T47D (cell line): ENCODE measurements at places on chromosomes 4 and X.

GRCh38 chrX:17987783-17988182 is 126.7 kb upstream of the RAI2 start:
- no peak for DNase-seq

DNA sequence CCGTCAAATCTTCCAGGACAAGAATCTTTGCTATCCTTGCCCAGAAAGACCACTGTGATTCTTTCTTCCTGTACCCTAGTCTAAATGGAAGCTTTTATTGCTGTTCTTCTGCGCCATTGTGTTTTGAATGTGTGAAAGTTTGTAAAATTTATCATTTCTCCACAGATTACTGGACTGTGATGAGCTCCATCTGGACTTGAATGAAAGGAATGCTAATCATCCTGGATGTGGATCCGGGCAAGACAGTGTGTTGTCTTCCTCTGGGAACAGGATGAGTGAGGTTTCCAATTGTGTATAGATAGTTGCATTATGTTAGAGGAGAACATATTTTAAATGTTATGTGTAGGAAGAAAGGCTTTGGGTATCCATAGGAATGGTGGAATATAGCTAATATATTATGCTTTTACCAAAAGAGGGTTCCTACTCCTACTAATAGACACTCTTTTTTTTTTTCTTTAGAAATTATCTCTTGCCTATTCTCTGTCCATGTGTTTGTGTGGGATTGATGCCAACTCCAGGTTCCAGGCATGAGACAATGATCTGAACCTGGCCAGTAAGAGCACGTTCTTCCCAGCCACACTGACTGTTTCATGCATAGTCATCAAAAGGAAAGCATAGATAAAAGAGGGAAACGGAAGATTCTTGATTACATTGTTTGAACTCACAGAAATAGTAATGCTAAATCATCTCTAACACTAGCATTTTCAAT is 803.6 kb upstream of the ADGRL3 start:
- DNase-seq = no peak

DNA sequence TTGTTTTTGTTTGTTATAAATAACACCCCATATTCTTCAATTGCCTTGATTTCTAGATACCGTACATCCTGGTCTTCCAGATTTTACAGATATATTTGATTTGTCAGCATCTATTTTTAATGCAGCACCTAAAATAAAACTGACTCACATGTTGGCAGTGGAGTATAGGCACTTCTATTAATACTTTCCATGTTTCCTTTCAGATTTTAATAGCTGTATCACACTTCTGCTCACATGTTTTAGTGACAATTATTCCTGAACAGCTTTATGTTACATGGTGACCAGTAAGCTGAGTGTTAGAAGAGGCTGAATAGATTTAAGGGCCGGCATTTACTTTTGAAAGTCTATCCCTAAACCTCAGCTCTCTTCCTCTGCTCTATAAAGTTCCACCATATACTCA is 46.1 kb downstream of the C4orf46 start:
- no peak for DNase-seq

GRCh38 chrX:14873676-14874049 is 442 bp downstream of the MOSPD2 start:
- DNase-seq = peak; percentile 1

DNA sequence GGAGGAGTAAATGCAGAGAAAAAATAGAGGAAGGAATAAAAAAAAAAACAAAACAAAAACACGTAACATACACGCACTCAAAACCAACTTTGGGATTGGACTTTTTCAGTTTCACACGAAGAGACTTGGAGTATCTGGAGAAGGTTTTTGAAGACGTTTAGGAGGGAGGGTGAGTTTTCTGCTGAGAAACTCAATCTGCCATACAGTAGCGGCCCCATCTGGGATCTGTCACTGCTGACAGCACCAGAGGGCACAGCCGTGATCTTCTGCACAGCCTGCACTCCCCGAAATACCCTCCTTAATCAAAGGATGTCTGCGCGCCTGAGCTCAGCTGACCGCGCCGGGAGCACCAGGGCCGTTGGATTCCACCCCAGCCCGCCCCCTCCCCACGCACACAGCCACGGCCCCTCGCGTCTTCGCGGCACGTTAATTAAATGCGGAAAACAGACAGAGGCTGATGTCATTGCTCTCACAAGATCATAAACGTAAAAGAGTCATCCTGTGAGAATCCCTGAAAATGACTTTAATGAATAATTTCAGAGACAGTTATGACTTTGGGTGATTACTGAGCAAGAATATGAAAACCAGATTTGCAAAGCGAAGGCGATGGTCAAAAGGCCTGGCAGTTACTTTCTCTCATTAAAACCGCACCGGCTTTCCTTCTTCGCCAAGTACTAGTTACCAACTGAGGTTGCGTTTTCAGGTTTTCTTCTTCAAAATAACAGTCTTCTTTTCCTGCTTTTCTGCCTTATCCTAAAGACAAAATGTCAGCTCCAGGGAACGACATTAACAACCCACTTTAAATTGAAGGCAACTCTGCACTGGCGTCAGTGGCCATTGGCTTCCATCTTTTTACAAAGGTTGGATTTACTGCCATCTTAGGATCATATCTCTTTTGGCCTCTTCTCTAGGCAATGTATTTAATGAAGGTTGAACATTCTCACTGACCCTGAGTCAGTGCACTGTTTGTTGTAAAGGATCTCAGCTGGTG is 10.6 kb downstream of the HAND2 start:
- no peak for DNase-seq

- DNase-seq = no peak
Measured at GRCh38 chr4:20337261-20337664, 85.6 kb downstream of the SLIT2 start.

DNA sequence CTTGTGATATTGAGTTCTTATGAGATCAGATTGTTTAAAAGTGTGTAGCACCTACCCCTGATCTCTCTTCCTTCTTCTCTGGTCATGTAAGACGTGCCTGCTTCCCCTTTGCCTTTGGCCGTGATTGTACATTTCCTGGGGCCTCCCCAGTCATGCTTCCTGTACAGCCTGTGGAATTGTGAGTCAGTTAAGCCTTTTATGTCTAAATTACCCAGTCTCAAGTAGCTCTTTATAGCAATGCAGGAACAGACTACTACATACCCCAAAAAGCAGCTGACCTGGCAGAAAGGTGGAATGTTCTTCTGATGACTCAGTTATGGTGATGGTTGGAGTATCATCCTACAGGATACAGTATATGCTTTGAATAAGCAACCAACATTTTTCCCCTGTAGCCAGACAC is 11.4 kb upstream of the MCUB start:
- no peak for DNase-seq

- no peak for DNase-seq
Measured at GRCh38 chr4:16195209-16195608, 31.1 kb downstream of the TAPT1 start.

DNA sequence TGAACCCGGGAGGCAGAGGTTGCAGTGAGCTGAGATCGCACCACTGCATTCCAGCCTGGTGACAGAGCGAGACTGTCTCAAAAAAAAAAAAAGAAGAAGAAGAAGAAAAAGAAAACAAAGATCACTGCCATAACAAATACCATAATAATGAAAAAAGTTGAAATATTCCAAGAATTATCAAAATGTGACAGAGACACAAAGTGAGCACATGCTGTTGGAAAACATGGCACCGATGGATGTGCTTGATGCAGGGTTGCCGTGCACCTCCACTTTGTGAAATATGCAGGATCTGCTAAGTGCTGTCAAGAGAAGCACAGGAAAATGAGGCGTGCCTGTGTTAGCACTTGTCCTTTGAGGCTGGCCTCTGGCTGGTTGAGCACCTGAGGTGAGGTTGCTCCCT is 133.3 kb downstream of the STK32B start:
- DNase-seq = no peak

DNA sequence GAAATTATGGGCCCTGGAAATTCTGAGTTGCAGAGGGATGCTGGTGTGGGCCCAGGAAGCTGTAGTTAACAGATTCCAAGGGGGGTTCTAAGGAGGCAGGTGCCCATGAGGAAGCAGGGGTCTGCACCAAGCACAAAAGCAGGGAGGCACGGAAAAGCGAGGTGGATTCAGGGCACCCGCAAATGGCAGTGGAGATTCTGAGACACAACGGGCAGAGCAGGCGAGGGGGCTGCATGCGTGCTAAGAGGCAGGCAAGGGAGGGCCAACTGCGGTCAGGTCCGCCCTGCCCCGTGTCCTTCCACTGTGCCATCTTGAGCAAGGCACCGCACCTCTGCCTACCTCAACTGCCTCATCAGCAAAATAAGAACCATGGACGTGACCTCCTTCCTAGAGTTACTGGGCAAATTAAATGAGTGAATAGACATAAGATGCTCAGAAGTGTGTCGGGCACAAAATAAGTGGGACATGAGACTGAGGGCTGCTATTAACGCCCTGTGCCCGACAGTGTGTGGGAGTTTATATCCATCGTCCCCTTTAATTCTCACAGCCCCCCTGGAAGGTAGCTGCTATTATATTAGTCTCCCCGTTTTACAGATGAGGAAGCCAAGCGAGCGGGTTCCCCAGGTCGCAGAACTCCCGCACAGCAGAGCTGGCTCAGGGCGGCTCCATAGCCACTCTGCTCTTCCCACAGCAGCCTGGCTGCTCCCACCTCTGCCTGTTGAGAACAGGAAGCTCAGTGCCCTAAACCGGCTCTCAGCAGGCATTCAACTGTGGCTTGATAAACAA is 67.6 kb downstream of the PPP2R2C start:
- DNase-seq = no peak

DNA sequence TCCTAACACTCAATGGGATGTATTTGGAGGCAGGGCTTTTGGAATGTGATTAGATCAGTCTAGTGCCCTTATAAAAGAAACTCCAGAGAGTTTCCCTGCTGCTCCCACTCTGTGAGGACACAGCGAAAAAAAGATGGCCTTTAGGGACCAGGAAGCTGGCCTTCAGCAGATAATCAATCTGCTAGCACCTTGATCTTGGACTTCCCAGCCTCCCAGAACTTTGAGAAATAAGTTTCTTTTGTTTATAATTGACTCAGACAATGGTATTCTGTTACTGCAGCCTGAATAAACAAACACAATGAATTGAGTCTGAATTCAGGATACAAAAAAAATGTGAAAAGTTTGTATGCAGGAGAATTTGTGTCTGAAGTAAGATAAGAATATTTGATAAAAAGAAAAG is 842.1 kb downstream of the FSTL5 start:
- DNase-seq = no peak

GRCh38 chr4:159706704-159707103 is 603.8 kb downstream of the RAPGEF2 start:
- no peak for DNase-seq

DNA sequence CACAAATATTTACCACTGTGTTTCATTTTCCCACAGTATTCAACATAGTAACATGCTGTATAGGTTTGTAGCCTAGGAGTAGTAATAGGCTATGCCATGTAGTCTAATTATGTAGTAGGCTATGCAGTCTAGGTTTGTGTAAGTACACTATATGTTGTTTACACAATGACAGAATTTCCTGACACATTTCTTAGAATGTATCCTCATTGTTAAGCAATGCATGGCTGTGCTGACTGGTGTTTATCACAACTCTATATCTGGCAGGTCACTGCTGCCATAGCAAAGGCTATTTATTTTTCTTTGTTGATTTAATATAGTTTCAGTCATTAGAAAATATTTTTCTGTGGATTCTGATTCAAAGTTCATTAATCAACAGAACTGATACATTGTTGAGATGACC is 108.3 kb upstream of the TEX13A start:
- DNase-seq = no peak

GRCh38 chrX:489820-490219 is 103.1 kb upstream of the PPP2R3B start:
- DNase-seq = no peak

DNA sequence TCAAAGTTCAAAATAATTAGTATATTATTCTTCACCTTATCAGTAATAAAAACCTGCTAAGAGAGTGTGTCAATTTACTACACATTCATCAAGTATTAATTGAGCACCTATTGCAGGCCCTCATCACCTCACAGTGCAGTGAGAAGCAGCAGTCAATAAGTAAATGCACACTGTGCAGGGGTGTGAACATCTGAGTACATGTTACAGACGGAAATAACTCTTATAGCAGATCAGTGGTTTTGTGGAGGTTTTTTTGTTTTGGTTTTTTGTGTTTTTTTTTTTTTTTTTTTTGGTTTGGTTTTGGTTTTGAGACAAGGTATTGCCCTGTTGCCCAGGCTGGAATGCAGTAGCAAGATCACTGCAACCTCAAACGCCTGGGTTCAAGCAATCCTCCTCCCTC is 20.3 kb downstream of the KLF3 start:
- DNase-seq = no peak

DNA sequence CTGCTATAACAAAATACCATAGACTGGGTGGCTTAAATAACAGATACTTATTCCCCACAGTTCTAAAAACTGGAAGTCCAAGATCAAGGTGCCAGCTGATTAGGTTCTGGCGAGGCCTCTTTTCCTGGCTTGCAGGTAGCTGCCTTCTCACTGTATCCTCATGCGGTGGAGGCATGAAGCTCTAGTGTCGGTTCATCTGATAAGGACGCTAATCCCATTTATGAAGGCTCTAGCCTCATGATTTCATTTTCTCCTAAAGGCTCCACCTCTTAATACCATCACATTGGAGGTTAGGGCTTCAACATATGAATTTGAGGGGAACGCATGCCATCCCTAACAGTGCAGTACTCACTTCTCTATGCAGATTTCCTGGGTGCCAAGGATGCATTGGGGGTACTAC is 57.9 kb upstream of the STIM2 start:
- no peak for DNase-seq

DNA sequence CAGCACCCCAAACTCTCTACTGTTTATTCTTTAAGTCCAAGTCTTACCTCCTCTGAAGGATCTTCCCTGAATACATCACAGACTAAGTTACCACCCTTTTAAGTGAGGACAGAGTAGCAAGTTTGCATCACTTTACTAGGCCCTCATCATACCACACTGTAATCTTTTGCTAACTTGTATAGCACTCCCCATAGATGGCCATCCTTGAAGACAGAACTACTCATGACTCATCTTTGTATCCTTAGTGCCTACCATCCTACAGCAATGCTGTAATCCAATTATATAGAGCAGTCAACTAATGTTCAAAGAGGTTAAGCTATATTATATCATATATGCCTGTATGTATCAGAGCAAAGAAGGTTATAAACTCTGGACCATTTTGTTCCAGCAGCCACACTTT is 101.4 kb downstream of the ADAMTS3 start:
- no peak for DNase-seq

DNA sequence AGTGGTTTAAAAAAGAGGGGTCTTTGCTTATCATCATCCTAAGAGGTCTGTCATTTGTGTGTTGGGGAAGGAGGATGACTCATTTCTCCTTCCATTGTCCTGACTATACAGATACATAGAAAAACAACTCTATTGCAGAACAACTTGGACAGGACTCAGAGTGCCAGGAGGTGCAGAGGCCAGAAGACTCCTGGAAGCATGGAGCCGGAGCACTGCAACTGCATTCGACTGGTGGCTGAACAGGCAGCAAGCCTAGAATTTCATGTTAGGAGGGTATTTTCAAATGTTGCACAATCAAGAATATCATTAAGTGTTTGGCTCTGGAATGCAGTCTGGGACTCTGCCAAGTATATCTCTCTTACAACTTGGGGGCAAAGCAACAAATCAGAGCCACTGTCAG is 35.0 kb upstream of the MAML3 start:
- DNase-seq = no peak
